Astrocyte (in vitro differentiated cells and primary cell): ENCODE measurements at places on chromosomes 6 and 20. TPM values are rescaled to one million over a fixed set of nuclear protein-coding genes. Genes with fewer than 3 reads are reported as not detected.

The HLA-DPB1 gene
- total RNA-seq, result 2.7 and 3.4 TPM in 2 replicates

The ADGB gene
- total RNA-seq, result not detected in 2 replicates

DNA sequence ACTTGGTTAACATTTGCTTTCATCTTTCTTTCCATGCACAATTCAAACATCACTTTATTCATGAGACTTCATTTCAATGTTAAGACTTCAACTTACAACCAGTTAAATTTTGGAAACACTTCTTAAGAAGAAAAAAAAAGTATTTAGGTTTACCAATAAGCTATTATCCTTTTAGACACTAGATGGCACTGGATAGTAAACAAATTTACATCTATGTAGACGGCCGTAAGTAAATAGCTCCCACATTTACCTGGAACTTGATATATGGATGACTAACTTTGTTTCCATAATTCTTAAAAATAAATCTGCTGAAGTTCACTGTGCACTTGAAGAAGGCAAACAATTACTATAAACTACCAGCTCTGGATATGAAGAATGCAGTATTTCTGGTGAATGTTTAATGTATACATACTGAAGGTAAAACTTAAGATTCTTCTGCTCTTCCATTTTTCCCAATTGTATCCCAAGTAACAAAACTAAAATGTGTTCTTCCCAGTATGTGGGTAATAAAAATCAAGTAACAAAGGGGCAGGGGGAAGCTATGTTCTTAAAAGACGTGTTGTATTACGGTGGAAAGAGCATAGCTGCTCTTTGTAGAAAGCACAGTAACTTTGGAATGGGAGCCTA, 130.6 kb upstream of the C6orf118 start:
- DNase-seq, result peak; percentile 21

The ZMYND8 gene
- total RNA-seq, result 43.9 and 45.8 TPM in 2 replicates

GRCh38 chr6:7129360-7129759, 21.6 kb downstream of the RREB1 start:
- DNase-seq, result no peak
